Astrocyte of the cerebellum (primary cell): ENCODE measurements at places on chromosomes 3 and 15.

DNA sequence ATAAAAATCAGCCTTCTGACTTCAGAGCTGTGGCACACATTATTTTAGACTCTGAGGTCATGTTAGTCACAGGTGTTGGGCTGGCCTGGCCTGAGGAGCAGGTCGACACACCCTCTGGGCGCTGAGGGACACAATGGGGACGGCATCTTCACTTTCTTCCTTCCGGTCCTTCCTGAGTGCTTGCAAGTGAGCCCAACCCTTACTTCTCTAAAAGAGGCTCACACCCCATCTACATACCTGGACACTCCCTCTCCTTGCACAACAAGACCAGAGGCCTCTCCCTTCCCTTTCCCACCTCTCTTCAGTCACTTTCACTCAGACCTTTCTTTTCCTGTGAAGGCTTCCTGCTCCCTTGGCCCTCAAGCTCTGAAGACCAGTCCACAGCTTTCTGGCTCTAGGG is 85.4 kb downstream of the XXYLT1 start:
- DNase-seq, result no peak

- no peak for DNase-seq
Measured at GRCh38 chr15:69729167-69729748, 276.6 kb downstream of the RPLP1 start.

GRCh38 chr15:39743611-39744010 is 39.0 kb downstream of the FSIP1 start:
- no peak for DNase-seq

- DNase-seq, result no peak
Measured at GRCh38 chr15:53976844-53977392, 1.3 kb upstream of the UNC13C start.

DNA sequence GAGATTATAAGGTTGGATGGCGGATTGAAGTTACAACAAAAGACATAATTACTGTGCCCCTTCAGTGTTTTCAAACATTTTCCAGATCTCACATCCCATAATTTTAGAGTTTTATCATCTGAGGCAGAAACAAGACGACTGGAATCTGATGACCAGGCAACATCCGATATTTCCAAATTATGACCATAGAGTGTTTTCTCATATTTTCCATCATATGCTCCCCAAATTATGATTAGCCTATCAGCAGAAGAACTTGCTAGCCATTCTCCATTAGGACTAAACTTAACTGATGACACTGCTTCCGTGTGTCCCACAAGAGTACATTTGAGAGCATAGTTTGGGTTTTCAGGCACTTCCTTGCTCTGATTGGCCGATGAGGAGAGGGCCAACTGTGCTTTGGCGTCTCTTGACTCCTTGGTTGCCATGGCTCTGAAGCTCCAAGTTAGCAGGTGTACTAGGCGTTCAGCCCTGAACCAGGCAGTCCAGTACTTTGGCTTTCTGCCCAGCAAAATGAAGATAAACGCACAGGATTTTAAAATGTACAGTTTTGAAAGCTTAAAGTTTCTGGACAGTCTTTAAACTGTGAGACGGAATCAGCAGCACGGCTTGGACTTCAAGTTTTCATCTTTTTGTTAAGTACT is 638 bp downstream of the WDR5B start:
- DNase-seq, result peak; percentile 13

- no peak for DNase-seq
Measured at GRCh38 chr3:9033867-9034266, 70.6 kb upstream of the RAD18 start.

DNA sequence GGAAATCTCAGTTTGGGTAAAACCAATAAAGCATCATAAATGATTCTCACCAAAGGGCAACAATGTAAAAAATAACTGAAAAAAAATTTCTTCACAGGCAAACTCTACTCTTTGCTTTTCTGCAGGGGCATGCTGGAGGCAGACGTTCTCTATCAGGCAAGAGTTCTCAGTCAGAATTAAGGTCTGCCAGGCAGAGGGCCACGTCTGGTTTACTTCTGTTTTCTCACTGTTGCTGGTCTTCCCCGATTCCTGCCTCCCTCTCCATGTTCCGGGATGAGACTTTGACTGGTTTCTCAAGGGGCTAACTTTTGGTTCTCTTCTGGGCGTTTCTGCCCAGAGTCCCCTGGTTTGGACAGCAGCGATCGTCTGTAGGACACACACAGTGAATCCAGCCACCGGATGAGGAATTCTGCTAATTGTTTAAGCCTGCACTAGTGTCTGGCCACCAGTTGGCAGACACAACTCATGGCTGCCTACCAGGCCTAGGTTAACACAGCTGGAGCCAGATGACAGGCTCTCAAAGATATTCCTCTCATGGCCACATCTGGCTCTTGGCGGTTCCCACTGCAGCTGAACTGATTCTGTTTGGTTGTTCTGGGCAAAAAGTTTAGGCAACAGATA is 273.1 kb downstream of the FOXP1 start:
- DNase-seq, result peak; percentile 16

GRCh38 chr3:73448761-73449301 is 175.9 kb downstream of the PDZRN3 start:
- DNase-seq, result no peak

- no peak for DNase-seq
Measured at GRCh38 chr3:79253704-79254103, 514.1 kb downstream of the ROBO1 start.

- no peak for DNase-seq
Measured at GRCh38 chr3:152100491-152101132, 168.1 kb upstream of the MBNL1 start.

DNA sequence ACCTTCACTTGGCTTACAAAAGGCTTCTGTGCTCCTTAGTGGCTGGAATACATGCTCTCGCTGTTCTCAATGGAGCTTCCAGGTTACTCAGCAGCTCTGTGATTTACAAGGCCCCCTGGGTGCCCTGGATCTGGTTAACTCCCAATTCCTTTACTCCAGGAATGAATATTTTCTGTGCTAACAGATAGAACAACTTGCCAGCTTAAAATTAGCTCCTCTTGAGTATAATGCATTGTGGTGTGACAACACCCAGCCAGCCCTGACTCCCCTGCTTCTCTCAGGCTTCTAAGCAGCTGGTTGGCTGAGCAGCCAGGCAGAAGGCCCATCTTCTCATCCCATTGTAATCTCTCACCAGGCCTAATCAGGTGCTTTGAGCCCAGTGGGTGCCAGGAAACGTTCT is 246.4 kb downstream of the ALCAM start:
- no peak for DNase-seq

- no peak for DNase-seq
Measured at GRCh38 chr15:67033571-67034044, 31.8 kb upstream of the SMAD3 start.

- peak; percentile 57 for DNase-seq
Measured at GRCh38 chr3:73499787-73500186, 125.0 kb downstream of the PDZRN3 start.

DNA sequence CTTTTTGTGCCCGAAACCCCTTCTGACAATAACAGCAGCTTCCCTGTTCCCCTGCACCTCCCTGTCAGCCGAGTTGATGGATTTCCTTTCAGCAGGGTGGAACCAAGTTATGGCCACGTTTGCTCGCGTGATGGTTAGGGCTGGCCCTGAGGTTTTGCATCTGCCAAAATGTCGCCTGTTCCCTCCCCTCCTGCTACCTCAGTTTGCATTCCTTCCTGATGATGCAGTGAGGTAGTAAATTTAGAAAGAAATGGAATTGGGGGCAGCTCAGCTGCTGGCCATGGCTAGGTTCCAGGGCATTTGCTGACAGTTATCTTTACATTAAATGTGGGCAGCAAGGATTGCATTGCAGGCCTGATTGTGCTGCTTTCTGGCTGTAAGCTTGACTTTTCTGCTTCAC is 13.2 kb downstream of the LIMD1 start:
- DNase-seq, result peak; percentile 15

DNA sequence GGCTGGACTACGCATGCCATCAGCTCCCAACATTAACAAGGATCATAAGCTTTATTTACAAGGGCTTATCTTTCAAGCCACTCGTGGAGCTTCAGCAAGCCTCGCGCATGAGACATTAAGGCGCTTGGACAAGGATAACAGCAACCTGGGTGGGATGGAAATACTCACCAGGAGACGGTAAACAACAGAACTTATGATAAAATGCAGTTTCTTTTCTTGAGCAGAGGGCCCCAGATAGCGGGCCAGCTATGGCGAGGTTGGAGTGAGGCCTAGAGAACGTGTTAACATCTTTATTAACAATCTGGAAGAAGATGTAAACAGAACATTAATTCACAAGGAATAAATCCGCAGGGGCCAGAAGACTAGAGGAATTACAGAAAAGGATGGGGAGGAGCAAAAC is 158.2 kb downstream of the NTRK3 start:
- no peak for DNase-seq

GRCh38 chr3:132290833-132291232 is 26.4 kb upstream of the ACP3 start:
- DNase-seq, result no peak

GRCh38 chr3:16301507-16301906 is 36.5 kb downstream of the OXNAD1 start:
- no peak for DNase-seq

- no peak for DNase-seq
Measured at GRCh38 chr3:69032142-69032541, 18.7 kb upstream of the EOGT start.

DNA sequence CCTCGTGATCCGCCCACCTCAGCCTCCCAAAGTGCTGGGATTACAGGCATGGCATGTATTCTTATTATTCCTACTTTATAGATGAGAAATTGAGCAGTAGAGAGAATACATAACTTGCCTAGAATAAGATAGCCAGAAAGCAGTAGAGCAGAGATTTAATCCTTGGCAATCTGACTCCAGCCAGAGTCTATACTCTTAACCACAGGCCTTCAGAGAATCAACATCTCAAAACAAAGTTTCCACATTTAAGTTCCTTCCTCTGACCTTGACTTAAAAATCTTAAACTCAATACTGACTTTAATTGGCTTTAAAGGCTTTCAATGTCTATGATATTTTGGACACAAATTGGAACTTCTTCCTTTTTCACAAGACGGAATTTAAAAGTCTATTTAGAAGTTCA is 37.1 kb downstream of the ZNF106 start:
- DNase-seq, result no peak

DNA sequence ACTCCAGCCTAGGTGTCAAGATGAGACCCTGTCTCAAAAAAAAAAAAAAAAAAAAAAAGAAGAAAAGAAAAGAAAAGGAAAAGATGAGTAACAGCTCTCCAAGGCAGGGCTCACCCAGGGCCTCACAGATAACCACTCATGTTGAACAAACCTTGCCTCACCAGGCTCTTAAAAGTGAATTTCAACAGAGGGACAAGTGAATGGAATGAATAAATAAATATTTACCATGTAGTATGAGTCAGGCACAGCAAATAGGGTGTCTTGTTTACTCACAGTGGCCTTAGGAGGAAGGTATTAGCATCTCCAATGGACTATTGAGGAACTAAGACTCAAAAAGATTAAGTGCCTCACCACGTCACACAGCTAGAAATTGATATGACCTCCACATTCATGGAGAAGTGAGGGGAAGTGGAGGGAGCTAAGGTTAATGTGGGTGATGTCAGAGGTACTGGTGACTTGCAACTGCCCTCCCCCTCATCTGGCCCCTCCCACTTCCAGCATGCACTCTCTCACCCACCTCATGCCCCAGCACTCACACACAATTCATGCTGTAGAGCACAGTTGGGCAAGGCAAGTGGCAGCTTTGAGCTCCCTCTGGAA is 255.5 kb downstream of the UACA start:
- no peak for DNase-seq

GRCh38 chr3:21859124-21860081 is 108.4 kb upstream of the ZNF385D start:
- peak; percentile 9 for DNase-seq

- DNase-seq, result no peak
Measured at GRCh38 chr15:66711862-66712261, 9.8 kb downstream of the SMAD6 start.

DNA sequence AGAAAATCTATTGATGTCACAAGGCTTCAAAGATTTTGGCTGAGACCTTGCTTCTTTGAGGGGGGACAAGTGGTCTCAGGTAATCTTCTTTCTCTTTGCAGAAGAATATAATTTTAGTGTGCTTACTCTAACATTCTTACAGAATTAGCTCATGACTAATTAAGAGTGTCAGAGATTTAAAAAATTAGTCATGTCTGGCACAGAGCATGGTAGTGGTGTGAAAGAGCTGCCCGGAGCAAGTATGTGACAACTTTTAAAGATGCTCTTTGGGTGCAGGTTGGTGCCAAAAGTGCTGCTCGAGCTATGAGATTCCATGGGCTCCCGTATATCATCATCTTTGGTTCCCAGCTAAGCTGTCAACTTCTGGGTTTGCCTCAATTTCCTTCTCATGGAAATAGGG is 31.1 kb downstream of the CYP19A1 start:
- no peak for DNase-seq

DNA sequence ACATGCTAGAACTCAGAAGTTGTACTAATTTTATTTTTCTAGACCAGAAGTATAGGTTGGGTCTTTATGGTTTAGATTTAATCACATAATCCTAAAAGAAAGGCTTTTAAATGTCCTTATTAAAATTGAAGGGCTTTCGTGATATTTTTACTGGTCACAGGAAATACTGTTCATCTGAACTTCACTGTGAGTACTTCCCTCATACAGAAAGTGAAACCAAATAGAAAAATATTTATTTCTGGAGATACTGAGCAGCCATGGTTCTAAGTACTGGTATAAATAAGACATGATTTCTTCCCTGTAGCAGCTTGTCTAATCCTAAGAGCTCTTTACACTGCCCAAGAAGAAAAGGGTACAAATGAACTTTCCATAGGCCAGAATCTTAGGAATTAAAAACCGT is 2.0 kb downstream of the SNRK start:
- no peak for DNase-seq

DNA sequence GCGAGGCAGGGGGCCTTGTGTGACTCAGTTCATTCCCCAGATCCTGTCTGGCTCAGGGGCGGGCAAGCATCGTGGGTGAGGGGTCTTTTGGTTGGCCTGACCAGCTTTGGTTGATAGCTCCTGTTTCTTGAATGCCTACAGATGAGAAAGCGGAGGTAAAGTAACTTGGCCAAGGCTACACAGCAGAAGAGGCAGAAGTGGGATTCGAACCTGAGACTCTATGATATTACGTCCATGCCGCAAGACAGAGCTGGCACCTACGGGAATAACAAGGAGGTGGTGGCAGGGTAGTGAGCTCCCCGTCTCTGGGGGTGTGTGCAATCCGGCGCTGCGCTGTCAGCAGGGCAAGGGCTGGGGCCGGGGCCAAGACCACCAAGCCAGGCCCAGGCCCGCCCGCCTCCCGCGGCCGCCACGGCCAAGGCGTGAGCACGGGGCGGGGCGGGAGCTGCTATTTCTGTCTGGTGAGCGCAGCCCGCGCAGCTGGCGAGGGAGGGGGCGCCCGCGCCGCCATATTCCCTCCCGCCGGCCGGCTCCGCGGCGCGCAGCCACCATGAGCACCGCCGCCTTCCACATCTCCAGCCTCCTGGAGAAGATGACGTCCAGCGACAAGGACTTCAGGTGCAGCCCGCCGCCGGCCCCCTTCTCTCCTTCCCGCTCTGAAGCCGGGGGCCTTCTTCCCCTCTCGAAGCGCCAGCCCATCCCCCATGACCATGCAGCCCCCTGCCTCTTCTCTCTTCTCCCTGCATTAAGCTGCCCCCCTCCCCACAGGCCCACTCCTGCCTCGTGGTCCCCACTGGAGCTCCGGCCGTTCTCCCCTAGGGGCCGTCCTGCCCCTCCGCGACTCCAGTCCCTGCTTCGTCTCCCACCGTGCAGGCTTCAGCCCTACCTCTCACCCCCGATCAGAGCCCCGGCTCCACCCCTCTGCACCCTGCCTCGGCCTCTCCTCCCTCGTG is at the start of gene CAND2:
TSS of gene CAND2 (plus strand) at position 510 of the 953 bp plus-strand sequence. CDS start at position 551, 41 bp downstream.
- DNase-seq, result peak; percentile 5

GRCh38 chr3:110623571-110623970 is 448.0 kb upstream of the NECTIN3 start:
- DNase-seq, result no peak
